ENCODE measurements at places on chromosomes 1 and 21.

DNA sequence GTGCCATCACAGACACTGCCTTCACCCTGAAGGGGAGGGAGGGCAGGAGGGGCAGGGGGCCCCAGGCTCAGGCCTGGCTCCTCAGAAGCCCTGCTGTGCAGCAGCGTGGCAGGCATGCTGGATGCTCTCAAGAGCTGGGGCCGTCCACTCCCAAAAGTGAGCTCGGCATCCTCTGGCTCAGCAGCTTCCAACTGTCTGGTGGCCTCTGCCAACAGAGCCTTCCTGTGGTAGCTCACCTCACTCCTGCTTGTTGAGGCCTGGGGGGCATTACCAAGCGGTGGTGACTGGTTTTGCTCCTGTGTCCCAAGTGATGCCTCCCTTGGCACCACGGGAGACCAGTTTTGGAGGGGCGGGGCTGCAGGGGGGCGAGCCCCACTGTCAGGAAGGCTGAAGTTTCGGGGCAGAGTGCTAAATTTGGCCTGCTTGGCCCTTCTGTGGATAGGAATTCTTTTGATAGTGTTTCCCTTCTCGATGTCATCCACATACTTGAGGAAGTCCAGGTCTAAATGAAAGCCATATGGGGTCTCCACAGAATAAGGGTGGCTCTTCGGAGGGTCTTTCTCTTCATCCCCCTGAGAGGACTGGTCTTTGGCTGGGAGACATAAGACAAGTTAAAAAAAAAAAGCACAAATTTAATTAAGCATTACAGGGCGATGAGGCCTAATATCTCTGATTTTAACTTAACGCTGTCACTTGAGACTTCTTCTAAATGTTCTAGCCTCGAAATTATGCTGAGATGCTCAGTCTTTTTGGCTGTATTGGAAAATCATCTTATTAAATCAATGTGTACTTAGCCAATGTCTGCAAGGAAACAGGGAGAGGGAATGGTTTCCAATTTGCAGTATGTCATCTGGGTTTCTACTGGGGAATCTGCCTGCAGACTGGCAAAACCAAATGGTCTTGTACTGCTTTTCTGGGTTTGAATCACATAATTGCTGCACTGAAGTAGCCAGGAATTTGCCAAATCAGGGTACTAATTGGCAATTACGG lies 44.4 kb downstream of the KANK4 start:
- no peak for DNase-seq

- no peak for DNase-seq
These were observed 20.5 kb upstream of the SIPA1L2 start for GRCh38 chr1:232650418-232650817.

DNA sequence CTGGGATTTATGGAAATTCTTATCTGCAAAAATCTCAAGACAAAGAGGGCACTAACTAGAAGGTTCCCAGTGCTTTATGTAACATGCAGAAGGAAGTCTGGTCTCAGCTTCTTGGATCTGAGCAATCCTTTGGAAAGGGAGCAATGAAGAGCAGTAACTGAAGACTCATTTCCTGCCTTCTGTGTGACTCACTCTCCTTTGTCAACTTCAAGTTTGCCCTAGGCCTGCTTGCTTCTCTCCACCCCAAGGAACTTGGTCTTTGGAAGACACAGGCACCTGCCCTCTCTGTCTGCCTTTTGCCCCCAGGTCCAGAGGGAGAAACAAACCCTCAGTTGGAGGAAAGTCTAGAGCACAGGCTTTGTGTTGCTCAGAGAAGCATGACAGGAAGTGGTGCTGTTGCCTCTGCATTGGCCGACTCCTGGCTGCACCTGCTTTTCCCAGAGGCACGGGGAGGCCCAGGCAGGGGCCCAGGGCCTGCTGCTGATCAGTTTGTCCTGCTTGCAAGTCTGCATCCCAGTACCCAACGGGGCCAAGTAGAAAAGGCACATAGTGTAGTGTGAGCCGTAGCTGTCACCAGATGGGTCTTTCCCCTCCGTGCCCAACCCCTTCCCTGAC lies 137.2 kb downstream of the DHRS3 start:
- no peak for DNase-seq

DNA sequence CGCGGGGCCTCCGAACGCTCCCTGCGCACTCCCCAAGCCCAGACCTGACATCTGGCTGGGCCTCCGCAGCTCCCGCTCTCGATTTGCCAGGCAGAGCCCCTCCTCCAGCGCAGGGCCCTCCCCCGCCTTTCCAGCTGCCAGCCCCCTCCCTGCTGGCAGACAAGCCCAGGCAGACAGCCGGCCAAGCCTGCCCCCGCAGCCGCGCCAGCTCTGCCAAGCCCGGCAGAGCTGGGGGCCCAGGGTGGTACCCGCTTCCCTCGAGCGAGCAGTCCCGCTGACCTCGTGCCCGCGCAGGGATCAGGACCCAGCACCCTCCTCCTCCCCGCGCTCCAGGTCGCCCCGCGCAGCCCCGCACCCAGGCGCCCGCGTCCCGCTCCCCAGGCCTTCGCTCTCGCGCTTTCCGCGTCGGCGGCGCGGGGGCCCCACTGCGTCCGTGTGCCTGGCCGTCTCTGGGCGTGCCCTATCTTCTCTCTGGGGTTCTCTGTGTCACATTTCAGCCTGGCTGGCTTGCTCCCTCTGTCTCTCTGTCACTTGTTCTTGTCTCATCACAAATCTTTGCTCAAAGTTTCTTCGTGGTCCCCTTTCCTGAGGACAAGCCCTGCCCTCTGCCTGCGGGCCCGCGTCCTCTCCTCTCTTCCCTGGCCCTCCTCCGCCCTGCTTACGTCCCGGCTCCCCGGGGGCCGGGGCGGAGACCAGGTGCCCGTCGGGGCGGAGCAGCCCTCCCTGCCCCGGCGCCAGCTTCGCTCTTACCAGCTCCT lies 580 bp downstream of the INKA2 start:
- peak; percentile 81 for DNase-seq

DNA sequence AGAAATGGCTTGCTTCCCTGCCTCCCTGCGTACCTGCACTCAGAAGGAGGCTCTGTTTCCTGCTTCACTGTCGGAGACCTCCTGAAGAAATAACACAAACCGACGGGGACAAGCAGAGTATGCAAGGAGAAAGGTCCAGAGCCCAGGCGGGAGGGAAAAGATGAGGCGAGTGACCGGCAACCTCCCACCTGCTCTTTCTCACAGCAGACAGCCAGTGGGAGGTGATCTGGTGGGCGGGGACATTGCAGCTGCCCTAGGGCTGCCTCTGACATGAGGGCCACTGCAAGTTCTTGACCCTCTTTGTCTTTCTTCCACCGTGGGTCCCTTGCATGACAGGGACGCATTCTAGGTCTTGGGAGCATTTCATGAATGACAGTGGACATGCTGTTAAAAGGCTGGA lies 368.2 kb downstream of the CAMTA1 start:
- DNase-seq = no peak

GRCh38 chr1:41633764-41634163 lies 149.3 kb upstream of the EDN2 start:
- DNase-seq = no peak

- peak; percentile 85 for DNase-seq
These were observed 122.3 kb downstream of the ESRRG start for GRCh38 chr1:216600730-216601609.

DNA sequence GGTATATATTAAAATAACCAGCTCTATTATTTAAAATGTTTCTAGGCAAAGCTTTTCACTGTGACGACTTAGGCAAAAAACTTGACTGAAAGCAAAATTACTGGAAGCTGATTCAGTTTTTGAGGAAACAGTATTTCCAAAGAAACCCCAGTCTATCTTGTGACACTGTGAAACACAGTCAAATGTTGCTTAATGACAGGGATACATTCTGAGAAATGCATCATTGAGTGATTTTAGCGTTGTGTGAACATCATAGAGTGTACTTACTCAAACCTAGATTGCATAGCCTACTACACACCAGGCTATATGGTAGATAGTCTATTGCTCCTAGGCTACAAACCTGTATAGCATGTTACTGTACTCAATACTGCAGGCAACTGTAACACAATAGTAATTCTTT lies 116.9 kb upstream of the KCNK1 start:
- no peak for DNase-seq

- no peak for DNase-seq
These were observed 56.3 kb upstream of the SLC25A33 start for GRCh38 chr1:9482816-9483572.

- no peak for DNase-seq
These were observed 5.2 kb downstream of the TBX15 start for GRCh38 chr1:118982821-118983557.

DNA sequence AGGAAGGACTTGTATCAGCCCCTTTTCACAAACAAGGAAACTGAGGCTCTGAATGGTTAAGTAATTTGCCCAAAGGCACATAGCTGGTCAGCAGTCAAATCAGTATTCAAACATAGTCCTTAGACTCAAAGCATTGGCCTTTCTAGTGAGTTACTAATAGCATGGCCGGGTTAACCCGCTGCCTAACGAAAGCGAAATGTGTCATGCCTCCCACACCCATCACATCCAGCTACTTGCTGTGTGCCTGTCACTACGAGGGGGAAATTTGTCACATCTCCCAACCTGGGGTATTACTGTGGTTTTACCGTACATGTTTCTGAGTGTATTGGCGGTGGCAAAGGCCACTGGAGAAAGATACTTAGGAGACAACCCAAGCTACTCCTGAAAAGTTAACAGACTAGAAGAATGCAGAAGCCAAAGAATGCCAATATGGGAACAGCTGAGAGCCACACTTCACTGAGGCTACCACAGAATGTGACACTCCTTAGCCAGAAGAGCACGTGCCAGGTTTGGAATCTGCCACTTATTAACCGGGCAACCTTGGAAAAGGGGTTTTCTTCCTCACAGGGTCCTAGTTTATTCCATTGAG lies 363.5 kb downstream of the KCNH1 start:
- DNase-seq = no peak

DNA sequence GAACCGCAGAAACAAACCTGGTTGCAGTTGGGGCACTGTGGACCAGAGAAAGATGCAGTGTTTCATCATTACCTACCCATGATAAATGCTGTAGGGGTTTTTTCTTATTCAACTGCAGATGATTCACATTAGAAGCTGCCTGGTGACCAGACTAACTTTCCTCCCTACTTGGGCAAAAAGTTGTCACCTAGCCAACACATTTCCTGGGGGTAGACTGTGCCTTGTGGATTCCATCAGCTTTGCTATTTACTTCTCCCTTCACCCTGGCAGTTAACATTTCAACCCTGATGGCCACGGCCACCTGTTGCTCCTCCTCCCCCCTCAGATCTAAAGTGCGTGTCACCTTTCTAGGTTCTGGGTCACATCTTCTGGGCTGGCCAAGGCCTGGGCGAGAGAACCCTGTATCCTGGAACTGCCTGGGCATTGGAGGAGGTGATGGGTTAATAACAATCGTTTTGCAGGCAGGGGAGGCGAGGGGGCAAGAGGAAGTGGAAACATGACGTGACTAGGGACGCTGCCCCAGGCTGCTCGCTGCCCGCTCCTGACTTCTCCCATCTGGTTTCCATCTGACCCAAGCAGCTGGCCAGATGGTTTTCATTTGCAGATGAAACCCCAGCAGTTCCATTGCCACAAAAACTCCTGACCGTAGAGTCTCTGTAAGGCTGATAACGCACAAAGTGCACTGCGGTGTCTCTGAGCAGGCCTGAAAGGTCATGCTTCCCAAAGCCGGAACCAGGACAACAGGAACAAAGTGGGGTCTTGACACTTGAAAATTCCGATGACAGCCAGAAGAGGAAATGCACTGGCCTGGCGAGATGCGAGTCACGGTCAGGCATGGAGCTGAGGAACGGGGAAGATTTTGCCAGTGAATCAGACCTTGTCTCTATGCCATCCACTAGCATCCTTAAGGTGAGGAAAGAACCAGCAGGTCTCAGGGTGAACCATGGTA lies 36.6 kb downstream of the CAPZB start:
- no peak for DNase-seq

DNA sequence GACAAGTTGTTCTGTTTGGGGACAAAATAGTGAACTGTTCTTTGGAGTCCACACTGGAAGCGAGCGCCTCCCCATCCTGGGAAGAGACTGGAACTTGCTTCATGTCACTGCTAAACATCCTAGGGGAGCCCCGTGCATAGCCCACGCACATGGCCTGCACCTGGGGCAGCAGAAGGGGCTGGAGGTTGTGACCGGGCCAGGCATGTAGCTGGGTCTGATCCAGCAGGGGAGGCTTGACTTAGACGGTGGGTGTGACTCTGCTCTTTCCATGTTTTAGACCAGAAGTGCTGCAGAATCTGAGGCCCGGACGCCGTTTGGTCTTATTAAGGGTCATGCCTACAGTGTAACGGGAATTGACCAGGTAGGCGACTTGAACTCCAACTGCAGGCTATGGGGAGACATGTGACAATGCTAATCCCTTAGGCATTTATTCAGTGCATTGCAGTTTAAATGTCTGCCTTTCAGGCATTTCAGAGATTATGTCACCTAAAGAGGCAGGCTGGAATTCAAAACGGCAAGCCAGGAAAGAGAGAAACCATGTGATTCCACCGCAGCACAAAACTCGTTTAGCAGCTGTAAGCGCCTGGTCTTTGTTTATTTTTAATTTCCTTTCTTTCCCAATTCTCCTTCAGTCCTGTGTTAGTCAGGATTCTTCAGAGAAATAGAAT lies 21.8 kb downstream of the CAPN9 start:
- DNase-seq = no peak

DNA sequence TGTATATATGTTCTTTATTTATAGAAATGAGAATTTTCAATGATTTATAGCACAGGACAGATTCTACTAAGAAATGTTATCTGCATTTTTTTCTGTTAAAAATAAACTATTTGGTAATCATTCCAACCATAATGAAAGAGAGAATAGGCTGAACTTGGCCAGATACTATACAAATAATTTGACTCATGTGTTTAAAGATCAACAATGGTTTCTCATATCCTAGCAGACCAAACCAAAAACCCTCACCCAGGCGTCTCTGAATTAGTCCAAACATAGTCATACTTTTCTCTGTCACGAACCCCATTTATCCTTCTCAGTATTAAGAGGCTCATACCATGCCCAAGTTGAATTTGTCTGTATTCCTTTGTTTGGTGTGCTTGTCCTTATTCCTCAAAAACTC lies 40.3 kb downstream of the RPE65 start:
- DNase-seq = no peak

GRCh38 chr1:160236806-160237205 lies 25.5 kb downstream of the DCAF8 start:
- no peak for DNase-seq

- DNase-seq = no peak
These were observed 115.2 kb upstream of the TSPAN2 start for GRCh38 chr1:115204513-115204912.

DNA sequence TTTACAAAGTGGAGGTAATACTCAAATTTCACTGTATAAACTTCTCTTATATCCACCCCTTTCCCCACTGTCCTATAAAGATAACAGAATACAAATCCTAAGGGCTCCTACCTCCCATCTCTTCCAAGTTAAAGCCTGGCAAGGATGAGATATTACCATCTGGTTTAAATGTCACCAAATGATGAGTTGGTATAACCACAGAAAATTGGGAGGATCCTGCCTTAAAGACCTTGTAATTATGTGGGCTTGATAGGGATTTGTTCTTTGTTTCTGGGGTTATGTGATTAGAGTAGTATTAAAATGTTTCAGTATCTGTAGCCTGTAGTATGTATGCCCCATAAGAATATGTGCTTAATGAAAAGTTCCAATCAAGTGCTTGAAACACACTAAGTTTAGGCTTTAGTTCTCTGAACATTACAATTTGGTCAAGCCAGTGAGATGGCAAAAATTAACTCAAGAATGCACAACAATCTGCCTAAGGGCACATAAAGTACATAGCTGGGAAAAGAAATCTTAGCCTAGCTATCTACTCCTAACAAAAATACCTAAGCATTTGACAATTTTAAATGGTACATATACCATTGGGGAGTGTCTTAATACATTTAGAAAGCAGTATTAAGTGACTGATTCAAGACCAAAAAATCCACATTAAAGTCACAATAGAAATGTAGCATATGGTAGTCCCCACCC lies 14.0 kb downstream of the KDM5B start:
- no peak for DNase-seq

All from neural progenitor cell (in vitro differentiated cells).